Left renal cortex interstitium (tissue), 4 donors: ENCODE measurements at places on chromosomes 2 and 18.

DNA sequence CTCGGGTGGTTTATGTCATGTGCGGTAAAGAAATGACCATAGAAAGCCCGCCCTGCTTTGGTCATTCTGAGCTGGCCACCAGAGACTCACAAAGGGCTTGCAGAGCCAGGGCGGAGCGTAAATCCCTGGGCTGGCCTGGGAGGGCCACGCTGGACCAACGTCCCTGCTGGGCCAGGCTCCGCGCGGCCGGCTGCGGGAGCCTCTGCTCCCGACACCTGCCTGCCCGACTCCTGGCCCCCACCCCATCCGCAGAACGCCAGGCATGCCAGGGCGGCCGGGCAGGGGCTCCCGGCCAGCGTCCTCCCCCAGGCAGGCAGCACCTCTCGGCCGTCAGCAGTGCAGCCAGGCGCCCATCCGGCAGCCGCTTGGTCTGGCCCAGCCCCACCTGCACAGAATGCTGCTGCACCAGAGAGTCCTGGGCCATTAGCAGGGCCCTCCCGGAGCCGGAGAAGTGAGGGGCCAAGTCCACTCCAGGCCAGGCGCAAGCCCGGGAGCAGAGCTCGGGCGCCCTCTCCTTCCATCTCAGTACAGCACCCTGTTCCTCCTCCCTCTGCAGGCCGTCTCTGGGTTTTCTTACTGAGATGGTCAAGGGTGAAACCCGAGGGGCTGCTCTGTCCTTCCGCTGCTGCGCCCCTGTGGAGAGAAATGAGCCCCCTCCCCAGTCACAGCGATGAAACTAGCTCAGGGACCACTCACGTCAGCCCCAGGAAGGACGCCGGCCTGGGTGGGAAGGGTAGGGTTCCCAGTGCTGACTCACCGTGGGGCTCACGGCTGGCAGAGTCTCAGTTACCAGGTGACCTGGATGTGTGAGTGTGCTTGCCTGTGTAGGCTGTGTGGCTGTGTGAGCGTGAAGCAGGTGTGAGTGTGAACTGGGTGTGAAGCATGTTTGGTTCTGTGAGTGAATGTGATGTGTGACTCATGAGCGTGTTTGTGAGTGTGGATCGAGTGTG is 83.3 kb downstream of the PTGR3 start:
- no peak for DNase-seq

- DNase-seq: no peak
Measured at GRCh38 chr2:28610583-28611201, 114.8 kb downstream of the PLB1 start.

DNA sequence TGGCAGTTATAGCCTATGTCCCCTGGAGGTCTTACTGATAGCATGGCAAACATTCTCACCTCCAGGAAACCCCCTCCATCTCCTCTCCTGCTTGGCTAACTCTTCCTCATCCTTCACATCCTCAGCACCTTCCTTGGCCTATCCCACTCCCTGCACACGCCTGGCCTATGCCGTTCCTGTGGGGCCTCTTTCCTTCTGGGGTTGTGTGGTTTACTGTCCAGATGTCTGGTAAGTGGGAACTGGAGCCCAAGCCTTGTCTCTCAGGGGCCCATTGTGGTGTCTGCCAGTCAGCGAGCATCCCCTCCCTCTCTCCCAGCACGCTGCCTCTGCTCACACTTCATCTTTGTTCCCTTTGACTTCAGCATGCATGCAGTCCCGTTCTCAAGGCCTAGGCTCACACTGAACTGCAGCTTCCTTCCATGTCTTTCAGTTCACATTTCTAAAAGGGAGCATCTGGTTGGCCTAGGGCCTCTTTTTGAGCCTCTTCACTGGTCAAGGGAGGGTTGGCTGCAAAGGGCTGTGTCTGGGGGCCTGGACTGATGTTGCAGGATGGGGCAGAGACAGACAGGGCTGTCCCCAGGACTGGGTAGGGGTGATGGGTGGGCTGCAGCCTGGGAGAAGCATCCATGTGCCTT is 13.1 kb downstream of the SPR start:
- no peak for DNase-seq

DNA sequence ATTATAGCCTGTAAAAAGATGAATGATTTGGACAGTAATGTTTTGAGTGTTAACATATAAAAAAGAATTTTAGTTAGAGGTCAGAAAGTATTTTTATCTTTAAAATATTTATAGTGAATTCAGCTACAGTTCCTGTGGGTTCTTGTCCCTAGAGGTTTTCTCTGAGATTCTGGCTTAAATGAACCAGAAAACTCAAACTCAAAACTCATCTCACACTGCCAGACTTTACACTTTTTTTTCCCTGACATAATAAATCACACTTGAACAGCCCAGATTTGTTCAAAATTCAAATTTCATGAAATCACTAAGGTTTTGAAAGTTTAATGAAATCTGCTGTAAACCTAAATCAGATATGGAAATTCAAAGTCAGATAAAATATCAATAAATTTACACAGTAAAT is 92.3 kb downstream of the KCNH7 start:
- no peak for DNase-seq

DNA sequence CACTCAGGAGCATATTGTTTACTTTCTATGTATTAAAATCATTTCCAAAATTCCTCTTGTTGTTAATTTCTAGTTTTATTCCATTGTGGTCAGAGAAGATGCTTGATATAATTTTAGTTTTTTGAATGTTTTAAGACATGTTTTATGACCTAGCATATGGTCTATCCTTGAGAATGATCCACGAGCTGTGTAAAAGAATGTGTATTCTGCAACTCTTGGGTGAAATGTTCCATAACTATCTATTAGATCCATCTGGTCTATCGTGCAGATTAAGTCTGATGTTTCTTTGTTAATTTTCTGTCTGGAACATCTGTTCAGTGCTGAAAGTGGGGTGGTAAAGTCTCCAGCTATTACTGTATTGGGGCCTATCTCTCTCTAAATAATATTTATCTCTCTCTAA is 83.3 kb upstream of the EPAS1 start:
- DNase-seq: no peak

- no peak for DNase-seq
Measured at GRCh38 chr18:59695551-59695950, 1.7 kb downstream of the CCBE1 start.

DNA sequence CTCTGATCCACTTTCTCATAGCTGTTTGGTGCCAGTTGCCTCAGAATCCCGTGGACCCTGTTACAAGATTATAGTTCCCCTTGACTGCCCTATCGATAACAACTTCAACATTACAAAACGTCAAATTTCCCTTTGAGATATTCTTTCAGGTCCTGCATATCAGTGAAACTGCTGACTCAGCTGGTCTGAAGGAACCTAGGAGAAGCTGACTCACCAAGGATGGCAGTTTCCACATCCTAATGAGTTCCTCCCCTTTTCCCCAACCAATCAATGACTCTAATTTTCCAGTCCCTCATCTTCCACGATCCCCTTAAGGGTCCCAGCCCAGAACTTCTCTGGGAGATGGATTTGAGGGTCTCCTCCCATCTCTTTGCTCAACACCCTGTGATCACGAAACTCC is 27.6 kb upstream of the GNAL start:
- DNase-seq: no peak

DNA sequence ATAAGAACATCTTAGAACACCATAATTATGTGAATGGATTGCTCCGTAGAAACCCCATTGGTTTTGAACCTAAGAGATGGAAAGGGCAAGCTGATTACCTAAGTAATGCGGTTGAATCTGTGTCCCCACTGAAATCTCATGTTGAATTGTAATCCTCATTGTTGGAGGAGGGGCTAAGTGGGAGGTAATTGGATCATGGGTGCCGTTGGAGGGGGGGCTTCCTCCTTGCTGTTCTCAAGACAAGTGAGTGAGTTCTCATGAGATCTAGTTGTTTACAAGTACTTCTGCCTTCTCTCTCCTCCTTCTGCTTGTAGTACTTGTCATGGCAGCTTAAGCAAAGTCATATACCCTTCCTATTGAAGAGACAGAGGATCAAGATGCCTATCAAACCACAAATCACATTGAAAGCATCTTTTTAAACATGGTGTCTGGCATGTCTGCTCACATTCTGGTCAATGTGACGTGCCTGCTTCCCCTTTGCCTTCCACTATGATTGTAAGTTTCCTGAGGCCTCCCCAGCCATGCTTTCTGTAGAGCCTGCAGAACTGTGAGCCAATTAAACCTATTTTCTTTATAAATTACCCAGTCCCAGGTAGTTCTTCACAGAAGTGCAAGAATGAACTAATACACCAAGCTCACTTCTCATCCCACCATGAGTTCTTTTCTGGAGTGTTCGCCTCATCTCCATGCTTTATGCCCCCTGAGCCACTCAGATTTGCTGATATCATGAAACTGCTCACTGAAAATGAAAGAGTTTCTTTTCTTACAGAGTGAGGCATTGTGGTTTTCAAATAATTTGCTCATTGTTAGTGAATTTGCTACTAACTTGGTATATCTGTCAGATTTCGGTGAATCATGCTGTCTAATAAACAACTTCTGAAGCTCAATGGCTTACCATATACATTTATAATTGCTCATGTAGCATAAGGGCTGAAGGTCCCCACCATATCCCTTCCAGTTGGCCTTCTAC is 23.6 kb downstream of the KCNE4 start:
- DNase-seq: no peak

DNA sequence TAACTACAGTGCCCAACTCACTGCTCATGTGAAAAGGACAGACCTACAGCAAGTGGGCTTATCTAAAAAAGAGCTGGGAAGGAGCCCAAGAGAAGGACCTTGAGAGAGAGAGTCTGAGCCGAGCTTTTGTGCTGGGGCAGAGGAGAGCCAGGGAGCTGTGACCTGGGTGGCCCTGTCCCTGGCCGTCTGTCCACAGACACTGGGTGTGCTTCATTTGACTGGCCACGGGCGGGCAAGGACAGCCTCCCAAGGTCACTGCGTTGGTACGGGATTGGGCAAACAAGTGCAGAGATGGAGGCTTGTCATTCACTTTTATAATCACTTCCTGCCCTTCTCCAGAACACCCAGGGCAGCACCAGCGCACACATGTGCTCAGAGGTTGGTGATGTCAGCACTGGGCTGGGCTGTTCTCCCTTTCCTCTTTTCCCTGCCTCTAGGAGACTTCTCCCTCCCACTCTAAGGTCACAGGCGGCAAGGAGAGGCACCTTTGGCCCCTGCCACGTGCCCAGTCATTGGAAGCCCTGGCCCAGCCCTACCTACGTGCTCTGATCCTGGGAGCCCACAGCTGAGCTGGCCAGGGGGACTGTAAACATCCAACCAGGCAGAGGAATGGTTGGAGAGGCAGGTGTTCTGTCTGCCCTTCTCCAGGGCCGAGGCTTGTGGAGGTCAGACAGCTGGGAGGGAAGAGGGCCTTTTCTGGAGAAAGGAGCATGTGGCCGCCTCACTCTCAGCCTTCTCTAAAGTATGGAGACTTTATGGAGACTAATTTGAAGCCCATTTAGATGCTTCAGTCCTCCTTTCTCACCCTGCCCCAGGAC is 6.4 kb upstream of the PSD4 start:
- no peak for DNase-seq

DNA sequence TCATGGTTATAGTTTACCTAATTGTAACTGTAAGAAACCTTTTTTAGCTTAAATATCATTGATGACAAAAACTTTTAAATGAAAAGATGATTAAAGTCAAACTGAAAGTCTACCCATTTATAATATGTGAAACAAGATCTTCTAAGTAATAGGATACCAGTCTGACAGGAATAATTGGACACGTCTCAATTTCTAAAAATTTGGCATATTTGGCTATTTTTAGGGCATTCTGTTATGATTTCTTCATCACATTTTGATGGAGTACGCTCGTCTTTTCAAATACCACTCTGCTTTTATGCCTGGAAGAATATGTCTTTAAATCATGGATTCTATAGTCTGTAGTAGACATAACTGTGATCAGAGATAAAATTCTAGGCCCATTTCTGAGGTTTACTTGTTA is 1.3 kb downstream of the R3HDM1 start:
- DNase-seq: no peak

DNA sequence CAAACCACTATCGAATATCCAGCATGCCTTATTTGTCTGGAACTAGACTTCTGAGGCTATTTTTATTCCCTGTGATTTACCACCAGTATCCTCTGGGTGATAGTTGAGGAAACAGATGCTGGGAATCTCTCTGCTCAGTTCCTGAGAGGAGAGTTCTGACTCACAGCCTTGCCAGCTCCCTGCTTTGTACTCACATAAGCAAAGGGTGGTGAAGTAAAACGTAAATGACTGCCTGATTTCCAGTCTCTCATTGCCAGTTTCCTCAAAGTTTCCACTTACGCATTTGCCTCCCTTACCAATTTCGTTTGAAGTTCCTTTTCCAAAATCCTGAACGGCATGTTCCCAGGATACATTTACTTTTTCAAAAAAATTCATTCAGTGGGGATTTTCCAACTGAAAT is 69.2 kb upstream of the HNRNPA3 start:
- DNase-seq: no peak

DNA sequence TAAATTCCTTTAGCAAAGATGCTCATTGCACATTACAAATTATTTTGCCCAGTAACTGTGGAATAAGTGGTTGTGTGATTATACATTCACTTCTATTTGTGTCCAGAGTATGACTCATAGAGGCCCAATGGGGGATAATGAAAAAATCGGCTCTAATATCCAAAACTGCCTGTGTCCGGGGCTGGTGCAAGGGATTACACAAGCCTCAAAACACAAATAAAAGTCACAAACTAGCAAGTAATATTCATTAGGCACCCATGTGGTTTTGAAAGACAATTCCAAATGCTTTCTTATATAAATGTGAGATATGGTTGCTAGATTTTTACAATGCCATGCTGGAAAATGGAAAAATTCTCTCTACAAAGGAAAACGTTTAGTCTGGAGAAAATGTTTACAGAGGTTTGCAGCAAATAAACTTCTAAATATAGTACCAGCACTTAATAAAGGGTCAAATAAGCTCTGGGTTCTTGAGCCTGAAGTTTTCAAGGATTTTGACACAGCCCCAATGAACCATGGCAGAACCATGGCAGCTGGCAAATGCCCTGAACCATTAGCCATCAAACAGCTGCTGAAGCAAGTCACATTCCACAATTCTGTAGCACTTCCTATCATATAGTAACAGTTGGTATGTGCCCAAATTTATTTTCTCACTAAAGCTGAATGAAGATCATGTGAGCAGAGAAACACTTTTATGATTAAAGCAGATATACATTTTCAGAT is 40.5 kb downstream of the IRS1 start:
- no peak for DNase-seq

DNA sequence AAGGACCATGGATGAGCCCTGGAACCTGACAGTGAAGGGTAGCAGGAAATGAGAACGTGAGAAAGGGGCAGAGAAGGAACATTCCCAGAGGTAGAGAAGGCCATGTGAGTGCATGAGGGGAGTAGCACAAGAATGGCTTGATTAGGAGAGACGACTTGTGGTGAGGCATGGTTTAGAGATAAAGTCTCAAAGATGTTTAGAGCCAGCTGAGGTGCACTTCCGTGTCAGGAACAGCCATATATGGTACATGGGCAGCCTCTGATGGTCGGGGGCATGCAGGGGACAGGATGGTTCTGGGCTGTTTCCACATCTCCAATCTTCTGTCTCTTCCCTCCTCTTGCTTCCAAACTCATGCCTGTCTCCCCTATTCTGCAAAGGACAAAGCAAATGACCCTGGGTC is 28.8 kb upstream of the EFEMP1 start:
- DNase-seq: no peak
